Epithelial cell of proximal tubule (primary cell): ENCODE measurements at places on chromosomes 16 and 17. TPM values are rescaled to one million over a fixed set of nuclear protein-coding genes. Genes with fewer than 3 reads are reported as not detected.

C16orf86 gene
- 4.7 and 5.9 TPM in 2 replicates for total RNA-seq

KRT24 gene
- total RNA-seq, result not detected in 2 replicates

DRC3 gene
- 0.06 and 0.72 TPM in 2 replicates for total RNA-seq

CASKIN1 gene
- 0.07 and 0.12 TPM in 2 replicates for total RNA-seq

PRSS22 gene
- 9.5 and 11.1 TPM in 2 replicates for total RNA-seq

ETV4 gene
- total RNA-seq, result 48.3 and 63.9 TPM in 2 replicates

PDF gene
- total RNA-seq, result 23.8 and 36.8 TPM in 2 replicates

TBC1D3H gene
- not detected in 2 replicates for total RNA-seq

SLC6A2 gene
- not detected in 2 replicates for total RNA-seq

CALCOCO2 gene
- total RNA-seq, result 21.3 and 24.8 TPM in 2 replicates

CCDC154 gene
- not detected in 2 replicates for total RNA-seq

GAST gene
- not detected in 2 replicates for total RNA-seq

ICAM2 gene
- 18.4 and 19.9 TPM in 2 replicates for total RNA-seq

MT1E gene
- 724 and 1,203 TPM in 2 replicates for total RNA-seq

HBA1 gene
- total RNA-seq, result not detected in 2 replicates
